Astrocyte of the cerebellum (primary cell): ENCODE measurements at places on chromosomes 4 and X.

- DNase-seq: no peak
These were observed 21.3 kb upstream of the FTHL17 start for GRCh38 chrX:31092970-31093638.

DNA sequence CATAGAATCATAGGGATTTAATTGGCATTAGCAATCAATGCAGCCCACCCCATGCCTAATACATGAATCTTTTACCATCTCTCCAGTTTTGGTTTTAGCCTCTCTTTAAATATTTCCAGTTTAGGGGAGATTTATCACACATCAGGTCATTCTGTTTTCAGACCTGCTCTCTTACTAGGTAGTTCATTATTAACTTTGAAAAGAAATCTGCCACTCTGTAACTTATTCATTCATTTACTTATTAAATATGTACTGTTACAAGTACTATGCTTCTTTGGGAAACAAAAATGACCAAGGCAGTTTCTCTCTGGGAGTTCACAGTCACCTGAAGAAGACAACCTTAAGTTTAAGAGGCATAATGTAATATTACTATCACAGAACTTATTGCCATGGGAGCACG is 62.1 kb downstream of the USO1 start:
- no peak for DNase-seq

DNA sequence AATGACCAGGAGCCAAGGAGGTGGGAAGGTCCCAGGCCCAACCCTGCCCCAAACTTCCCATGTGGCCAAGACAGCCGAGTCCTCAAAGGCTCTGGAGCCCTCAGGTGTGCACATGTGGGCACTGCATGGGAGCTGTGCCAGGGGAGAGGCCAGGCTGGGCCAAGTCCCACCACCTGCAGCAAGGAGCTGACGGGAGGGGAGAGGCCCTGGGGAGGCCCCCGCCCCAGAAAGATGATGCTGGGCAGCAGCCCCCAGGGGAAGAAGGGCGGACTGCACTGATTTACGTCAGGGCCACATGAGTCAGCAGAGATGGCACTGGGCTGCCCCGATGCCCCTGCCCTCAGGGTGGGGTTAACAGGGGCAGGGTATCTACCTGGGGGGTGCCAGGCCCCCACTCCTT is 1.4 kb downstream of the L1CAM start:
- DNase-seq: no peak

- DNase-seq: no peak
These were observed 107.5 kb upstream of the RBPJ start for GRCh38 chr4:26213317-26213716.
